Activated CD4-positive, alpha-beta T cell treated with anti-CD3 and anti-CD28 coated beads, Interleukin-2, amount 10 ng/mL, durations not matched to agents 24 days and 14 days (primary cell): ENCODE measurements at places on chromosomes 4 and X.

DNA sequence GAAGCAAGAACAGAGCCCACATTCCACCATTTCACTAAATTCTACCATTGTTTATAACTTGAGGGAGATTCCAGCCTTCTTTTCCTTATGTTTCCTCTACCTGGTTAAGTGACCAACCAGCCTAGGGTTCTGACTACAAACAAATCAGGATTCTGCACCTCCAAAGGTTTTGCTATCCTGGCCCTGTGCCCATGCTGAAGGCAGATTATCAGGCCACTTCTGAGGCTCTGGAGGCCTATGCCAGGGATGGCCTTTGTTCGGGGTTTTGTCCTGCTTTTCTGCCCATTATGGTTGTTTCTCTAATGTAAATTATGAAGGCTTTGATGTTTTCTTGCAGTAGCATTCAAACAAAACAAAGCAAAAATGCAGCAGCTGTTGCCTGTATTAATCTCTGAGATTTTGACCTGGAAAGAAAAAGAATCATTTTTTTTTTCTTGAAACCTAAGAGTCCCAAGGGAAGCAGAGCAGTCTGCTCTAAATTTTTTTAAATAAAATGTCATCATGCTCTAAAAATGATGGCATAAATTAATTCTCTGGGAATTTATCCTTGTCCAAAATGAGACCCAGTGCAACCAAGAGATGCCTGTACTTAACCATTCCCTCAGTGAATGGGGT lies 55.6 kb downstream of the RNF150 start:
- no peak for DNase-seq

GRCh38 chr4:70752236-70752635 lies 30.5 kb downstream of the RUFY3 start:
- no peak for DNase-seq

GRCh38 chr4:57287687-57288604 lies 177.8 kb upstream of the IGFBP7 start:
- DNase-seq, result no peak

DNA sequence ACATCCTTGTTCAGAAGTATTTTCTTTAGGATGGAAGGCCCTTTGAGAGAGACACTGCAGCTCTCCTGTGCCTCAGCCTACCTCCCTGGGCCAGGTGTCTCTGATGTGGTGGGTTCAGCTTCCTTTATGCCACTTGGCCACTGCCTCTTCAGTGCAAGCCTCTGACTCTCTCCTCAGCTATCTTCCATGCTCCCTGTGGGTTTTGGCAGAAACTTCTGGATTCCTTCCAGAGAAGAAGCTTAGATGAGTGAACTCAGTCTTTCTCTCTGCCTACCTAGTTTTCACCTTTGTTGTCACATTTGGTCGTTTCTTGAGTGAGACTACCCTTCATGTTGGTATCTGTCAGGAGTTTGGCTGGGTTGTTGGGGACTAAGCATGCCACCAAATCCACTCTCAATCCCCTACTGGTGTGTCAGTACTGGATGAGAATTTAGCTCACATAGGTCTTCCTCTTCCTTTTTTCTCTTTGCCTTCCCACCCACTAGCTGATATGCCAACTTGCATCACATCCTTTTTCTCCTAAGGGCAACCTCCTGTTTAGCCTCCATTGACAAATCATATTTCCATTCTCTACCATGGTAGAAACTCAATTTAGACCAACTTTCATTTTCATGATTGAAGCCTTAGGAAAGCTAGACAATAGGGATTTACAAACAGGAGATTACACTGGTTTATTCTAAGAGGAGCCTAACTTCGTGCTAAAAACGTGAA lies 32.0 kb downstream of the IL15 start:
- DNase-seq, result no peak

DNA sequence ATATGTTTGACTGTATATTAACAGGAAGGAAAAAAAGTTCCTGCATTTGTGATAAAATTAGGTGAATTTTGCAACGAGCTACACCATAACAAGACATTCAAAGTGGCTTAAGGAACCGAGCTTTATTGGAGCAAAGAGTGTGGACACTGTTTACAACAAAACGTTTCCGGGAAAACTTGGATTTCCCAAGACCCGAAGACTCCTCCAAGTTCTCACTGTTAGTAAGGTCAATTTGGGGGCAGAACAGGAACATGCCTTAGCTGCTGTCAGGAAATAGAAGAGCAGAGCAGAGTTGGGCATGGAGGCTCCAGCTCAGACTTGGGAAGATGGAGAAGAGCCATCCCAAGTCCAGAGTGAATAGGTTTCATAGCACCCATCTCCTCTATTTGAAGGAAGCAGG lies 16.5 kb downstream of the ADH6 start:
- no peak for DNase-seq

DNA sequence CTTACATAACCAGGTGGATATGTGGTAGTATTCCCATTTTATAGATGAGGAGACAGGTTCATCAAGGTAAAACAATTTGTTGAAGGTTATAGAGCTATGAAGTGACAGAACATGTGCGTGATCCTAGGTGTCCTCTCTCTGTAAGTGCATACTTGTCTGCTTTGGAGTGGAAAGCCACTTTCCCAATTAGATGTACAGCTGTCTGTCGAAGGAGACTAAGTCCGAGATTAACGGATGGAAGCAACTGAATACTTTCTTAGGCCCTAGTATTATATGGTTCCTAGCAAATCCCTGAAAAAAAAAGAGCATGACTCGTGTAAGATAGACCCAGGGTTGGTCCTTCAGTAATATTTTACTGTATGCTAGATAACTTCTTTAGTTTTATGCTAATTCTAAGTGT lies 19.7 kb downstream of the TMEM131L start:
- no peak for DNase-seq

DNA sequence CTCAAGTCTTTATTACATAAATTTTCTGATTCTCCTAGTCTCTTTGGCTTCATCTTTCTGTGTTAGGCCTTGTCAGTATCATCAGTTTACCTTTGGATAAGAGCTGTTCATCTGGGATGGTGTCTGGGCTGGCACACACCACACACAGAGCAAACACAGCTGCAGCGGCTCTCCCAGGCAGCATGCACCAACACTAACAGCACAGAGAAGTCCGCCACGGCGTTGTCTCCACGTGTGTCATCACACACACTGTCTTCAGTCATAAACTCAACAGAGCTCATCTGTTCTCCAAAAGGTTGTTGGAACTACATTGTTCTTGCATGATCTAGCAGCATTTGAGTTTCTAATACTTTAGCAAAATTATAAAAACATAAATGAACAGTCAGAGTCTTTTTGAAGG lies 851.9 kb upstream of the FRG1 start:
- no peak for DNase-seq

- DNase-seq, result peak; percentile 55
Measured at GRCh38 chrX:12770440-12770839, 20.8 kb upstream of the PRPS2 start.

DNA sequence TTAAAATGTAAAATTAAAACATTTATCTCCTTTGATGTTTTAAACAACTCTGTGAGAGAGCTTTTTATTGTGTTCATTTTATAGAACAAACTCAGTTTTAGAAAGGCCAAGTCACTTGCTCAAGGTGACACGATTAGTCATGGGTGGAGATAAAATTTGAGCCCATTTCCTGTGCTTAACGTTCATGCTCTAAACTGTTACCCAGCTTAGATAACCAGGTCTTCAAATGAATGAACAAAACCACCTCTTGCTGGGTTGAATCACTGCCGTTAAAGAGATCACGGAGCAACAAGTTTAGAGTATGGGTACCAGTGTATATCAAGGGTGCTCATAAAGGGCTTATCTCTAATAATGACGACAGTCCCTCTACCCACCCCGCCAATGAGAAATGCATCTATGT lies 10.2 kb upstream of the CASK start:
- no peak for DNase-seq

DNA sequence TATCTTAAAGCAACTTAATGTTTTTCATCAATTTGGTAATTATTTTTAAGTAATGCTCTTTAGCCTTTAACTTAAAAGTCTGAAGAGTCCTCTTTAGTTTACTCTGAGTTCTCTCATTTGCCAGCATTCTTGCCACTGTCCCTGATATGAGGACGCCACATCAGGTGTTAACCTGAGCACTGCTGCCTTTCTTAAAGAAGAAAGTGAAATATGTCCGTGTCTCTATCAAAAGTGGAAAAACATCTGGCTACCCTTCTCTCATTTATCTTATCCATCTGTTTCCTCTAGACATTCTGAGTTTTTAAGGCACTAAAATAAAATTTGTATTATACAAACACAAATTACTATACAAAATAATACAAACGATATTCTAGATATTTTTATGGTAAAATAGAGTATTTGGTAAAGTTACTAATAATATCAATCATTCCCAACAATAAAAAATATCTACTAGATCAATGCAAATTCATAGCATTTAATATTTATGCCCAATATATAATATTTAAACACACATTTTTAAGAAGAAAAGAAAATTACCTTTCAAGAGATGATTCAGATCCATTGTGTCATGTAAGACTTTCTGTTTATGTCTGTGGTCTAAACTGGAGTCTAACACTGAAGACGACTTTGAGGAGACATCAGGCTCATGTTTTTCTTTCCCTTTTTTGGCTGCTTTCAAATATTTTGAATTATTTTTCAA lies 14.0 kb downstream of the CFAP97 start:
- no peak for DNase-seq

DNA sequence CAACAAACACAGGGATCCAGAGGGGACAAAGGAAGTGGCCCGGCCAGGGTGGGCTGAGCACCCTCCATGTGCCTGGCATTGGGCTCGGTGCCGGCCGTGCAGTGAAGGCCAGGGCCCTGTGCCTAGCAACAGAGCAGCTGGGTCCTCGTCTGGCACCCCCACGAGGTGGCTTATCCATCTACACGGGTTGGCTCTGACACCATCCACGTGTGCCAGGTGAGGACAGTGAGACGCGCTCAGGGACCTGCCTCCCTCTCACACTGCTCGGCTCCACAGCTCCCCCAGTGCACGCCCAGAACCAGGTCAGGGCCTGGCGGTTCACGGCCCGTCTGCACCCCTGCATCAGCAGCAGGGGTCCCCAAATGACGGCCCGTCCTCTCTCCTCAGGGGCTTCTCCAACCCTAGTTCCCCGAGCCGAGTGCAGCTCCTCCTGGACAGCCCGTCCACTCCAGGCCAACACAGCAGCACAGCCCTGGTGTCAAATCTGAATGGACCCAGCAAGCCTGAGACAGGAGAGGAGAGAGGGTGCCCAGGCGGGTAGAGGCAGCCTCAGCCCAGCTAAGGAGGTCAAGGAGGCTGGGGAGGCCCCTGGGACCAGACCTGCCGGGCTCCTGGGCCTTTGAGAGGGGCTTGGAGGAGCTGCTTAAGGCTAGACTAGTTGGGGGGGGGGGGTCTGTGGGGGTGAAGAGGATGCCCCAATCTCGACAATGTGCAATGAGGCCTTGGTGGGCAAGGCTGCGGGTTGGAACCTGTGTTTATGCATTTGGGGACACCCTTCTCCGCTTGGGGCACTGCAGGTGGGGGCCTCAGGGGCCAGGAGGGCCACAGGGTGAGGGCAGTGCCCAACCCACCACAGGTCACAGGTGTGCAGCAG lies 113.6 kb downstream of the FAM53A start:
- no peak for DNase-seq

GRCh38 chr4:144748814-144749555 lies 103.0 kb downstream of the HHIP start:
- no peak for DNase-seq

GRCh38 chr4:151934766-151935165 lies 174.0 kb upstream of the GATB start:
- DNase-seq, result no peak

DNA sequence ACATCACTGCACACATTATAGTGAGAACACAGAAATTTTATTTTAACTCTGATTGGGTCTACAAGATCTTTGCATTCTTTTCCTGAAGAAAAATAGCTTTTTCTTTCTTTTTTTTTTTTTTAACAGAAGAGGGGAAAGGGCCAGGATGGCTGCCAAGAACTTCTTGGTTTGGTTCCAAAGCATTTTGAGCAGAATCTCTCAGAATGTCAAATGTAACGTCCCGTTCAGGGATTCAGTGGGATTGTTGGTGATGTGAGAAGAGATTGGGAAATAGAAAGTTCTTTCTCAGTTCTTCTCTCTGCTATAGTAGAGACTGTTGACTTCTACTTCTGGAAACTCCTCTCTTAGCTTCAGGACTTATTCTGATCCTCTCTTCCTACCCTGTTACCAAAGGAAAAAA lies 70.9 kb upstream of the CBR4 start:
- DNase-seq, result no peak

DNA sequence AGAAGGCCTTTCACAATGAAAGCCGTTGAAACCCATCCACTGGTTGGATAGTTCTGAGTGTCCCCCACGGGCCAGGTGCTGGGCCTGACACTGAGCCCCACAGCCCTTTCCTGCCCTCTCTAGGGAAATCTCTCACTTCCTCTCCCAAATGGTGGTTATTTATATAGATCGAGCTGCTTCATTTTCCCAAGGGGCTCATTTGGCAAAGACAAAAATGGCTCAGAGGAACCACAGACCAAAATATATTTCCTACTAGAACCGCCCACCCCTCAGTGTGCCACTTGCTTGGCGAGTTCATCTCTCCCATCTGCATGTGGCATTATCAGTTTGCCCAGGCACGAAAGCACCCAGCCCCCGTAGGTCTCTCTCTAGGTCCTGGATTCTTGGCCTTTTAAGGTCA lies 53.3 kb upstream of the STIM2 start:
- no peak for DNase-seq

DNA sequence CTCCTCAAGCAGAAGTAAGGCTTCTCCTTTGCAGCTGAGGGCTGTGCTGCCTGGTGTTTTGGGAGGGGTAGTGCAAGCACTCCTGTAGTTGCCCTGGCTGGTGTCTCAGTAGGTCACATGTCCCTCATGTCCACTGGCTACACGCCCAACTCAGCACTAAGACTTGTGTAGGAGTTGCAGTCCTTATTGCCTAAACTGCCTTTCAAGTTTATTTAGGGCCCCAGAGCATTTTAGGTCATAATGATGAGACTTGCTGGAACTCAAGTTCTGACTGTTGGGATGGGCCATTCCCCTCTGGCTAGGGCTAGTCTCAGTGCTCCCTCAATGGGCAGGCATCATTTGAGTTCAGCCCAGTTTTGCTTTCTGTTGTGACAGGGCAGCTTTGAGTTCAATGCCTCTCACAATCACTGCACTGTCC lies 44.1 kb downstream of the PPM1K start:
- DNase-seq, result no peak

DNA sequence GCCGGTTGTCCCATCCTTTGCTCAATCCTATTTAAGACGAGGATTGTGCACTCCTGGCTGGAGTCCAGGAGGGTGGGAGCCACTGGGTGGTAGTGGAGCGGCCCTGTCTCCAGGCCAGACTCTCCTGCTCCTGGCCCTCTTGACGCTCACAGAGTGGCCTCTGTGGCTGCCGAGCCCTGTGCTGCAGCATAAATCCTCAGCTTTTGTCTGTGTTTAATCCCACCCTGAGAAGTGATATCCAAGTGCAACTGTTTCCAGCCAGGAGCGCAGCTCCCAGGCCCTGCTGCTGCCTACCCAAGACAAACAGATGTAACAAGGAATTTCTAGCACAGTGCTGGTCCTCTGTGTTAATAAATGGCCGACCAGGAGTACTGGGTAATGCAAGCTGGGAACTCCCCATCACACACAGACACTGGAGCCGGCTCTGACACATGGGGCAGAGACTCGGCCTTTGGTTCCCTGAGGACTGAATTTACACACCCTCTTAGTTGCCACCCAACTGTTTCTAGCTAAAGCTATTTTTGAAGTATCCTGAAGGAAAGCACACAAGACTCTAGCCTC lies 85.3 kb downstream of the GATB start:
- no peak for DNase-seq
